Kidney capillary endothelial cell (primary cell): ENCODE measurements at places on chromosomes 2 and 18.

GRCh38 chr2:54482715-54483114 lies 26.6 kb downstream of the SPTBN1 start:
- peak; percentile 73 for DNase-seq

GRCh38 chr2:84319581-84319980 lies 139.5 kb downstream of the SUCLG1 start:
- DNase-seq, result no peak

DNA sequence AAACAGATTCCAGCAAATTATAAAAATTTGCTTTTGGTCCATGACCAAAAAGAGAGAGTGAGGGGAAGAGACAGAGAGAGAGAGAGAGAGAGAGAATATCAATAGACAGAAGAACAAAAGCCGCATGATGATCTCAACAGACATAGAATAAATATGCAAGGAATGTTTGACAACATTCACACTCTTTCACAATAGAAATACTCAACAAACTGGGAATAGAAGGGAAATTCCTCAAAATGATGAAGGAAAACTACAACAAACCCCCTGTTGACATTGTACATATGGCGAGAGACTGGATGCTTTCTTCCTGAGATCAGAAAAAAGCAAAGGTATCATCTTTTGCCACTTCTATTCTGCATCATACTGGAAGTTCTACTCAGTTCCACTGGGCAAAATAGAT lies 309.7 kb downstream of the RAD51AP2 start:
- no peak for DNase-seq

- DNase-seq, result no peak
Observed at GRCh38 chr18:35912332-35912731, 60.1 kb upstream of the RMP24 start.

GRCh38 chr2:195051401-195051800 lies 605.6 kb upstream of the SLC39A10 start:
- DNase-seq, result no peak

GRCh38 chr2:187438455-187438854 lies 9.6 kb downstream of the CALCRL start:
- DNase-seq, result no peak

GRCh38 chr2:227179988-227180685 lies 15.7 kb downstream of the COL4A3 start:
- no peak for DNase-seq

DNA sequence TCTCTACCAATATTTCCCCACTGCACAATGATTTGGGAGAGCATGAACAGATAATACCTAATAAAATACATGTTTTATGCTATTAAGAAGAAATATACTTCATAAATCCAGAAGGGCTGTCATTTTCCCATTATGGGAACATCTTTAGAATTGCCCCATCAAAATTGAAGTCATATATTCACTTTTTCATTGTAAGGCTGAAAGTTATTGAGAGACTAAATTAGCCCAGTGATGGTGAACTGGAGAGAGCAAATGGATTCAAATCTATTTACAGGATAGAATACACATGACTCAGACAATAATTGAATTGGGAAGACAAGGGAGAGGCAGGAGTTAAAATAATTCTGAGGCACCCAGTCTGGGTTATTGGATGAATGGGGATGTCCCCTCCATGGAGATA lies 79.7 kb upstream of the TTC39C start:
- DNase-seq, result no peak

GRCh38 chr2:223313101-223313500 lies 261.1 kb downstream of the KCNE4 start:
- no peak for DNase-seq

DNA sequence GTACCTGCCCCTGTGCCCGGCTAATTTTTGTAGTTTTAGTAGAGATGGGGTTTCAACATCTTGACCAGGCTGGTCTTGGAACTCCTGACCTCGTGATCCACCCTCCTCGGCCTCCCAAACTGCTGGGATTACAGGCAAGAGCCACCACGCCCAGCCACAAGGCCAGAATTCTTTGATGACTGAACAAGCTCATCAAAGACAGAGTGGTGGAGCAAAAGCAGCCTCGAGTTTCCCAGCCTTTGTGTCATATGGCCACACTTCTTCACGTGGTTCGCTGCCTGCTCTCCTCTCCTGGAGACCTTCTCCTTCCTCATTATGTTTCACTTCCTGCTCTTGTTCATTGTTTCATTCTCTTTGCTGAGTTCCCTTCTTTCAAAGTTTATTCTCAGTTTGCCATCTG lies 9.9 kb upstream of the NPC1 start:
- DNase-seq, result no peak

DNA sequence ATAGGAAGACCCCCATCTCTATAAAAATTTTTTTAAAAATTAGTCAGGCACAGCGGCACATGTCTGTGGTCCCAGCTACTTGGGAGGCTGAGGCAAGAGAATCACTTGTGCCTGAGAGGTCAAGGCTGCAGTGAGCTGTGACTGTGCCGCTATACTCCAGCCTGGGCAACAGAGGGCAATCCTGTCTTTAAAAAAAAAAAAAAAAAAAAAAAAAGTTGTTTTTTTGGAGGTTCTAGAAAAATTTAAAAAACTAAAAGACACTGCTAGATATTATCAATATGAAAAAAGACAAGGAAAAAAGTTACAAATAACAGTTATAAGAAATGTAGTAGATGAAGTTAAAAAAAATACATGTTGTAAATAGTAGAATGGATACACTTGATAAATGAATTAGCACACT lies 56.1 kb upstream of the C2orf15 start:
- no peak for DNase-seq

DNA sequence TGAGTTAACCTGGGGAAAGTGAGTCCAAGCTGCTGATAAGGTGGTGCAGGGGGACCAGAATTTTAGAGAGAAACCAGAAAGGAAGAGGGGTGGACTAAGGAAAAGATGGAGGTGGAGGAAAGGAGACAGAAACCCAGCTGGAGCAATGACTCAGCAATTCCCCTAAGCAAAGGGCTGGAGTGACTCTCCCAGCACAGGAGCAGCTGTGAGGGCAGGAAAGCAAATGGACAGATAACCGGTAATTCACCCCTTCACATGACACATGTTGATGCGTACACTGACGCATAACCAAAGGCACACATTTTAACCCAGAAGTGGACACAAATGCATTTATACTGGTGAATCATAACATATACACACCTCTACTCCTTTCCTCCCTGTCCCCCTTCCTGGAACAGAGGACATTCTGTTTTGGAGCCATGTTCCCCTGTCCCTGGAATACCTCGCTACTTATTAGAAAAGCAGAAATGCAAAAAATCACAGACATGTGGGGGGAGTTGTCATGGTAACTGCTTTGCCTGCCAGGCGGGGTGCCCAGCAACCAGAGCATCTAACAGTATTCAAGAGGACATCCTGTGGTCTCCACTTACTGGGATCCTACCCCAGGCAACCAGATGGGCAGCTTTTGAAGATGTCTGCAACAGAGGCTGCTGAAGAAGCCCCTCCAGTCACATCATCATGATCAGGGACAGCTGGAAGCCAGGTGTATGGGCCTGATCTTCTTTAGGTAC lies 4.7 kb downstream of the CDK5R2 start:
- DNase-seq, result peak; percentile 29
